ENCODE measurements at places on chromosomes 12 and 14.

GRCh38 chr14:63902375-63902976, 49.7 kb downstream of the SYNE2 start:
- DNase-seq: no peak

DNA sequence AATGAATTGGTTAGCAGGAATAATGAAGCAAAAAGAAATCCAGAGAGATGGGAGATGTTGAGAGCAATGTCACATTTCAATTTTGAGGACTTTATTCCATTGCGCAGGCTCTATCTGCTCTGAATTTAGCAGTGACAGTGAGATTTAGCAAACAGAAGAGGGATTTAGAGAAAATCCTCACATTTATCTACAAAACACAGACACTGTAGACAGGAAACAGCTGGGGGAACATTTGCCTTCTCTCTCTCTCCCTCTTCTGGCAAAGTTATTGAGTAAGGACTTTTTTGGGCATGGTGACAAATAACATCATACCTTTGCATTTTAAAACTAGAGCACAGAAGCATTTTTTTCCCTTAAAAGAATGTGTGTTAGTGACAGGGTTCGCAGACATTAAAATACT, at the start of gene IGF1:
IGF1 (minus strand) TSS at position 158 of the 400 bp plus-strand sequence. CDS start 182 bp downstream, outside the sequence.
- DNase-seq: no peak

DNA sequence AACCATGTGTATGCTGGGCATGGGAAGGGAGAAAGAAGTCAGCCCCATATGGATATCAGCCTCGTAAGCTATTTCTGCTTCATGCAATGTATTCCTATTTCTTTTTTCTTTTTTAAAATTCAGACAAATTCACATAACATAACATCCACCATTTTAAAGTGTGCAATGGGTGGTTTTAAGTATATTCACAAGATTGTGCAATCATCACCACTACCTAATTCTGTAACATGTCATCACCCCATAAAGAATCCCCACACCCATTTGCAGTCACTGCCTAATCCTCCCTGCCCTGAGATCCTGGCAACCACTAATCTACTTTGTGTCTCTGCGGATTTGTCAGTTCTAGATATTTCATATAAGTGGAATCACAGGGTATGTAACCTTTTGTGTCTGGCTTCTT, 9.5 kb downstream of the POMT2 start:
- DNase-seq: no peak

DNA sequence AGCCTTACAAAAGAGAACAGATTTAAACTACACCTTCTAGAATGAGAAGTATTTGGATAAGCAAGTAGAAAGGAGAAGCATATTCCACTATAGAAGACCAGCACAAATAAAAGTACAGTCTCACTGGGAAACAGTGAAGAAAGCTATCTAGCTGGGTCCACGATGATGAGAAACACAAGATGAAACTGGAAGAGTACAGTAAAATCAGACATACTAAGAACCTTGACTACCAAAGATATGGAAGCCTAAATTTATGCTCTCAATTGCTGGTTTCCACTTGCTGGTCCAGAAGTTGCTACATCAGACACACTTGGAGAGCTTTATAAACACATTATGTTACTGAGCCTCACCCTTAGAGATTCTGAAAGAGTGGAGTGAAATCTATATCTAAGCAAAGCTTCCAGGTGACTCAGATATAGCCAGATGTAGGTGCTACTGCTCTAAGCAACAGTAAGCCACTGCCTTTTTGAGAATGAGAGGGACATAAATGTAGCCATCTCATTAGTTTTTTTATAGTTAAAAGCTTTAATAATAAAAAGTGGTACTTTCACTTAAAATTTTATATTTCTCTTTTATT, 96.3 kb upstream of the BBS10 start:
- no peak for DNase-seq

GRCh38 chr14:64005822-64006221, 153.0 kb downstream of the SYNE2 start:
- no peak for DNase-seq

DNA sequence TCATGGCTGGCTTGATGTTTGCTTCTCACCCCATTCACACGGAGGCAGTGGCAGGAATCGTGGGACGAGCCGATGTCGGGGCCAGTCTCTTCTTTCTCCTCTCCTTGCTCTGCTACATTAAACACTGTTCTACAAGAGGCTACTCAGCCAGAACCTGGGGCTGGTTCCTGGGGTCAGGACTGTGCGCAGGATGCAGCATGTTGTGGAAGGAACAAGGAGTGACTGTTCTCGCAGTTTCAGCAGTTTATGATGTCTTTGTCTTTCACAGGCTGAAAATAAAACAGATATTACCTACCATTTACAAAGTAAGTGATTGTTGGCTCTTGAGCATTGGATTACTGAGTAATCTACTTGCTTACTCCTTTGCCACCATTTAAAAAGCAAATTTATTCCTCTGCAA, 170.6 kb downstream of the TMTC2 start:
- DNase-seq: no peak

DNA sequence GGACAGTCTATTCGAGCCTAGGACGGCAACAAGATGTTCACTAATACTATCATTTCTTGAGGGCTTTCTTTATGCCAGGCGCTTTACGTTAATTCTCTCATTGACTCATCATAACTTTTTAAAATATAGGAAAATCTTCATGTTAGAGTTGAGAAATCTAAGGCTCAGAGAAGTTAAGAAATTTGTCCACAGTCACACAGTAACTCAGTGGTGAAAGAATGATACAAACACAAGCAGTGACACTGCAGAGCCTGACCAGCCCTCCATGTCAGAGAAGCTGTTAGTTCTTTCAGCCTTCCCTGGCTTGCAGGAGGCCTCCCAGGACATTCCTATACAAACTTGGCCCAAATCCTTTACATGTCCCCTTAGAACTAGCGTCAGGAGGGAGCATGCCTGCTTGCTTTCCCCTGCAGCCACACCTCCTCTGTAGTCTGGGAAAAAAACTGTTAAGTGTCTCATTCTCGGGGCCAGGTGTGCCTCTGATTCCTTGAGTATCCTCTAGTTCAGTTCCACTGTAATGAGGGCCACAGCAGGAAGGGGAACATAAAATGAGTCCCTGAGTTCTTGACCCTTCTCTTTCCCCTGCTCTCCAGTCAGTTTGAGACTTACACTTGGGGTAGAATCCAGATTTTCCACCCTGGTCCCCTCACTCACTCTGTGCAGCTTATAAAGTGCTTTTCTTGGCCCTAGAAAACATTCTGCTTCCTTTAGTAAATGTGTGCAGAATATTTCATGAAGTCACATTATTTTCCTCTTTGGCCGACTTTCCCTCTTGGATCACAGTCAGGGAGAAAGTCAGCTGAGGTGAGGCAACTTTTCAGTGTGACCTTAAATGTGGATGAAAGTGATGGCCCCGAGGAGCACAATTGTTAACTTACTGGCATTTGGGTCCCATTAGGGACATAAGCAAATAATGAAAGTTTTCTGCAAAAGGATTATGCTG, 152.2 kb upstream of the HIF1A start:
- DNase-seq: no peak

Data from KG1 (cell line).